HEK293T (cell line): ENCODE measurements at places on chromosomes 6 and 20.

DNA sequence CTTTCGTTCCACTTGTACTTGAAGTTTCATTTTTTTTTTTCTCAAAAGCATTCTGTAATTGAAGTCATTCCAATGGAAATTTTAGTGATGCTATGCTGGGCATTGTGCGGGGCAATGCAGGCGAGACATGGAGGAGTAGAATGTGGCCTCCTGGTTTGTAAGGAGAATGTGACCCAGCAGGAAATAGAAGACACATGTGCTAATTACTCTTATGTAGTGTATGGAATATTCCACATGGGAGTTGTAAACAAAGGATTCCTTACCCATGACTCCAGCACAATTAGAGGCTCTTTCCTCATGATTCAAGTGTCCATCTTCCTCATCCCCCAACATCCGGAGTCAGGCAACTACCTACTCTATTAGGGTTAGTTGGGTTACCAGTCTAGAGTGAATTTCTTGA lies 14.9 kb upstream of the RFPL4B start:
- no peak for DNase-seq

- no peak for DNase-seq
Observed at GRCh38 chr6:150028799-150029198, 3.5 kb upstream of the RAET1L start.

- no peak for DNase-seq
Observed at GRCh38 chr6:144921206-144921975, 636.3 kb downstream of the UTRN start.

- DNase-seq: no peak
Observed at GRCh38 chr20:50306478-50307423, 116.1 kb downstream of the CEBPB start.

GRCh38 chr20:1902188-1902587 lies 7.0 kb downstream of the SIRPA start:
- no peak for DNase-seq

- no peak for DNase-seq
Observed at GRCh38 chr20:32110173-32110704, 725 bp downstream of the TM9SF4 start.

DNA sequence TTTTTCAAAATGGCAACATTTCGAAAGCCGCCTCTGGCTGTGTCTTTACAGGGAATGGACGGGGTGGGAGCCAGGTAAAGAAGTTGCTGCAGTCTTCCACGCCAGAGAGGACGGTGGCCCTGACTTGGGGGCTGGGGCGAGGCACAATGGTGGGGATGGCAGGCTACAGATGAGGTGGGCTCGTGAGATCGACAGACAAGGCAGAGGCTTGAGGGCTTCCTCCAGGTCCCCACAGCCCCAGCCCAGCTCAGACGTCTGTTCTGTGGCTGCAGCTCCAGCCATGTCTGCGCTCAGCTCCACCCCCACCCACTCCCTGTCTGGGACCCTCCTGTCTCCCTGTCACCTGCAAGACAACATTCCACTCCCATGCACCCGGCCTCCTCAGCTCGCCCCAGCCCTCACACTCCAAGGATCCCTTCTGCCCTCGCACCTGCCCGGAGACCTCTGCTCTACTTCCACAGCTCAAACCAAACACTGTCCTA lies 7.4 kb upstream of the C20orf144 start:
- no peak for DNase-seq
